H4 (cell line): ENCODE measurements at places on chromosomes 16 and 17. TPM values are rescaled to one million over a fixed set of nuclear protein-coding genes. Genes with fewer than 3 reads are reported as not detected.
A peak's percentile ranks its signal among the peaks of the same experiment; 100 is the strongest.

Gene TSR3
- total RNA-seq: 41.5 and 53.8 TPM in 2 replicates

Gene TP53TG3E
- total RNA-seq: not detected in 2 replicates

Gene PDP2
- total RNA-seq: 9.8 and 20.3 TPM in 2 replicates

Gene FLII
- 128 and 139 TPM in 2 replicates for total RNA-seq

Gene NAGS
- 1.0 and 3.1 TPM in 2 replicates for total RNA-seq

Gene DNAI2
- not detected in 2 replicates for total RNA-seq

Gene WFIKKN1
- total RNA-seq: not detected in 2 replicates

Gene EARS2
- total RNA-seq: 22.1 and 28.0 TPM in 2 replicates

Gene C16orf92
- not detected in 2 replicates for total RNA-seq

Gene CCDC102A
- 5.8 and 10.2 TPM in 2 replicates for total RNA-seq

Gene USP32
- 29.4 and 30.0 TPM in 2 replicates for total RNA-seq

Gene AARSD1
- 23.7 and 27.2 TPM in 2 replicates for total RNA-seq

Gene MT1A
- not detected in 2 replicates for total RNA-seq

Gene TP53TG3C
- not detected in 2 replicates for total RNA-seq

Gene TBC1D3H
- not detected in 2 replicates for total RNA-seq

DNA sequence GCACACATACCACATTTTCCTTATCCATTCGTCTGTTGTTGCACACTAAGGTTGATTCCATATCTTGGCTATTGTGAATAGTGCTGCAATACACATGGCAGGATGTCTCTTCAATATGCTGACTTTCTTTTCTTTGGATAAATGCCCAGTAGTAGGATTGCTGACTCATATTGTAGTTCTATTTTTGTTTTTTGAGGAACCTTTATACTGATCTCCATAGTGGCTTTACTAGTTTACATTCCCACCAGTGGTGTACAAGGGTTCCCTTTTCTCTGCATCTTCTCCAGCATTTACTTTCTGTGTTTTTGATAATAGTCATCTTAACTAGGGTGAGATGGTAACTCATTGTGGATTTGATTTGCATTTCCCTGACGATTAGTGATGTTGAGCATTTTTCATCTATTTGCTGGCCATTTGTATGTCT, 118.1 kb downstream of the STXBP4 start:
- DNase-seq: peak; percentile 79

GRCh38 chr16:57999971-58000705, at the start of gene ZNF319:
Gene ZNF319, minus strand, starts transcription at chr16:58000672. Its CDS starts 2,407 bp downstream, at chr16:57998265.
- no peak for DNase-seq

- DNase-seq: no peak
These were observed 11.1 kb upstream of the CCDC154 start for GRCh38 chr16:1455190-1456171.

GRCh38 chr17:63652106-63652505, 29.9 kb downstream of the MAP3K3 start:
- no peak for DNase-seq

DNA sequence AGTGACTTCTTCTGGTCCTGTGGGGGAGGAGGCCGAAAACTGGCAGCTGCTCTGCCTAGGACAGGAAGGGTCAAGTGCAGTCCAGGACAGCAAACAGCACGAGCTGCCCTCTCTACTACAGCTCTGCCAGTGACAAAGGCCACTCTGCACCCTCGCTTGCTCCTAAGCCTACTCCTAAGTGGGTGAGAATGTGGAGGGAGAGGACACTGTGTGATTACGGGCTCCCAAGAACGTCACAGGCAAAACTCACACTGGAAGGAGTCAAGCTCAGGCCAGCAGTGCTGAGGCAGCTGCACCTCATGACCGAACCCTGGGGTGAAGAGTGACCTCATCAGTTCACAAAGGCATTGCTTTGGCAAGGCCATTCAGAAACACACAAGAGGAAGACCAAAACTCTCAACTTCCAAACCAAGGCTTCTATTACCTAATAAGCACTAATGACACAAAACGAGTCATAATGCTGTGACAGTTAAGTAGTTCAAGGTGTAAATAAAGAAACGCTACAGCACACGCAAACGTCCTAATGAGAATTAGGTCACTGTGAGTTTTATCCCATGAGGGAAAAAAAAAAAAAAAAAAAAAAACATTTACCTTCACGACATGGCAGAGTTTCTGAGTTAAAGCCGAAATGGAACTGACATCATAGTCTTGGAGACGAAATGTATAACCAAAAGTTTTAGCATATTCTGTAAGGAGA, 35.1 kb downstream of the MARF1 start:
- peak; percentile 57 for DNase-seq

GRCh38 chr17:38590988-38591758, 14.6 kb downstream of the SRCIN1 start:
- DNase-seq: peak; percentile 44

DNA sequence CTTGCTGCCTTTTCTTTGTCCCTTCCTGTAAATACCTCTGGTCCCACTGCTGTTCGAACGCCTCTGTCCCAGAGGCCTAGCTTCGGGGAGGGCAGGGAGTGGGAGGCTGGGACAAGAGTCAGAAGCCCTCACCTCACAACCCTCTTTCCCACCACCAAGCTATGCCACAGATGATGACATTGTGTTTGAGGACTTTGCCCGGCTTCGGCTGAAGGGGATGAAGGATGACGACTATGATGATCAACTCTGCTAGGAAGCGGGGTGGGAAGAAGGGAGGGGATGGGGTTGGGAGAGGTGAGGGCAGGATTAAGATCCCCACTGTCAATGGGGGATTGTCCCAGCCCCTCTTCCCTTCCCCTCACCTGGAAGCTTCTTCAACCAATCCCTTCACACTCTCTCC, 10.4 kb downstream of the ARRB2 start:
- DNase-seq: no peak

- DNase-seq: no peak
These were observed 56.6 kb downstream of the SMG6 start for GRCh38 chr17:2247005-2247404.

- no peak for DNase-seq
These were observed 89.9 kb downstream of the CYLD start for GRCh38 chr16:50831751-50832150.

DNA sequence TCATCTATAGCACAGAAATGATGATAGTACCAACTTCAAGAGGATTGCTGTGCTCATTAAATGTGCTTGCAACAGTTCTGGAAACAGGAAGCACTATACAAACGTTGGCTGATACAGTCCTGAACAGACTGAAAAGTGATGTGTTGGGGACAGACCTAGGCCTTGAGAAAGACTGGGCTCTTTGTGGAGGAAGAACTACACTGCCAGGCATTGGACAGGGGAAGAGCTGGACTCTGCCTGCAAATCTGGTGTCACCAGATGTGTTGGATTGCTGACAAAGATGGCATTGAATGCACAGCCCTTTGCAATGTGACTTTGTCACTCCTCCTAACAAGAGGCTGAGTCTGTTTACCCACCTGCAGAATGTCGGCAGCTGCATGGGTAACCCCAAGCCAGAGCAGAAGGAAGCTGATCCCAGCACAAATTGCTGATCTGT, 12.4 kb upstream of the ST6GALNAC2 start:
- no peak for DNase-seq

DNA sequence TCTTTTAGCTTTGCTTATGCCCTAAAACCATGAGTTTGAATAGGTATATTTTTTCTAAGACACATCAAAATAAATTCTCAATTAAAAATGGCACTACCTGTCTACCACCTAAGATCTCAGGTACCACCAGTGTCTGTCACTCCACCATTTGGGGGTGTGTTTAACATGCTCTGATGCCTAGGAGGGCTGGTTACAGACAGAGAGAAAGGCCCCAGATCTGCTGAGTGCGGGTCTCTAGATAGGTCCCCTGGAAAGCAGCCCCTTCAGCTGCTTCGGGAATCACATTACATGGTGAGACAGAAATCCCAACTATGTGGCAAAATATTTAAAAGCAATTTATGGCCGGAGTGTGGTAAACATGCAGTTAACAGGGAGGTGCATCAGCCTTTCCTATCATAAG, 653 bp upstream of the VAC14 start:
- no peak for DNase-seq

GRCh38 chr17:28667870-28668269, 5.9 kb downstream of the SUPT6H start:
- no peak for DNase-seq

GRCh38 chr17:72393553-72393952, 272.7 kb downstream of the SOX9 start:
- peak; percentile 71 for DNase-seq

DNA sequence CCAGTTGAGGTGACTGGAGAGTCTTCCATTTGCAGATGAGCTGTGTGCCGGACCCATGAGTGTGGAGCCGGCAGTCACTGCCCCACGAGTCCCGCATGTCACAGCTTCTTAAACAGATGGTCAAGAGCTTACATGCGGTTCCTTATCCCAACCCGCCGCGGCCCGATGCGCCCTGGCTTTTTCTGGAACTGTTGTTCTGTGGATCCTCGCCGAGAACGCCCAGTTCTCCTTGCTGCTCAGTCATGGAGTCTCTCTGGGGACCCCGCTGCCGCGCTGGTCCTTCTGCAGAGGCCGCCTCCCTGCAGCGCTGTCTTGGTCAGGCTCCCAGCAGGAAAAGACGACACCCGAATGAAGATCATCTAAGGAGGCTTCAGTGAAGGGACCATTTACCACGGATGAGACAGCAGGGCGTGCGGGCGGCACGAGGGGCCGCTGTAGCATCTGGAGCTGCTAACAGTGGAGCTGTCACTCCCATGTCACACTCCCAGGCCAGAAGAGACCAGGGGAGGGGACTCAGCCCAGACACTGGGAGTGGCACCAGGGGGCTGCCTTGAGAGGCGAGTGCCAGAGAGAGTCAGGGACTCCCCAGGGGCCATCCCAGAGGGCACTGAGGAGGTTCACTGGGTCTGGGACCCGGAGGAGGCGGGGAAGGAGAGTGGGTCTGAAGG, 10.8 kb upstream of the LGALS3BP start:
- no peak for DNase-seq

GRCh38 chr17:65799454-65799853, 238.0 kb upstream of the AXIN2 start:
- no peak for DNase-seq

GRCh38 chr17:81386646-81387099, 8.6 kb upstream of the BAHCC1 start:
- no peak for DNase-seq

DNA sequence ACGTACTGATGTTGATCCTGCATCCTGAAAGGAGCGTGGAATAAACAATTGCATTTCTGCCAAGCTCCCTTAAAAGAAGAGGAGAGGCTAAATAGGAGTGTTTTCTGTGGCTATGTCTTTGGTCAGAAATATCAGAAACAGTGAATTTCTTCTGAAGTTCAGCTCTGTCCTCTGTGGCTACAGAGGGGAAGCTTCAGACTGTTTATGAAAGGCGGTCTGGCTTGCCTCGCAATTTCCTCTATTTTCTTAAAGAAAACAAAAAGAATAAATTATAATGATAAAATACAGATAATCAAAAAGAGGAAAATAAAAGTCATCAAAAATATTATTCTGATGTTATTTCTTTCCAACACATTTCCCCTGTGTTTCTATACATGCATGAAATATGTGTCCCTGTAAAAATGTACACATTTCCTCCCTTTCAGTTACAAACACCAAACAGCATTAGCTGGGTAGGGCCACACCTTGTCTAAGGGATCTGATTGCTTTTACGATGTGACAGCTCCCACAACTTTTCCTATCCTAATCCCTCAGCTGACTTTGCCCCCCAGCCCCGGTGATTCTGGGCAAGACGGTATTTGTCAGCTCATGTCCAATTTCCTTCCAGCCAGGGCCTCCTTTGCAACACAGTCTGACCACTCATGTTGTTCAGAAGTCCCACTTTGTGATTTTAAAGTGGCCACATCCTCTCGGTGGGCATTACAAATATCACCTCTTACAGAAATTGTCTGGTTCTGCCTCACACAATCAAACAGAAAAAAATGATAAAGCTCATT, 439.0 kb downstream of the HS3ST3B1 start:
- DNase-seq: no peak

GRCh38 chr17:81621494-81622130, 15.3 kb downstream of the NPLOC4 start:
- DNase-seq: no peak

GRCh38 chr16:67548265-67549126, 13.8 kb upstream of the CTCF start:
- no peak for DNase-seq

GRCh38 chr17:57391076-57391825, 134.9 kb downstream of the MSI2 start:
- no peak for DNase-seq

GRCh38 chr17:68439656-68440290, 17.5 kb downstream of the WIPI1 start:
- DNase-seq: no peak

DNA sequence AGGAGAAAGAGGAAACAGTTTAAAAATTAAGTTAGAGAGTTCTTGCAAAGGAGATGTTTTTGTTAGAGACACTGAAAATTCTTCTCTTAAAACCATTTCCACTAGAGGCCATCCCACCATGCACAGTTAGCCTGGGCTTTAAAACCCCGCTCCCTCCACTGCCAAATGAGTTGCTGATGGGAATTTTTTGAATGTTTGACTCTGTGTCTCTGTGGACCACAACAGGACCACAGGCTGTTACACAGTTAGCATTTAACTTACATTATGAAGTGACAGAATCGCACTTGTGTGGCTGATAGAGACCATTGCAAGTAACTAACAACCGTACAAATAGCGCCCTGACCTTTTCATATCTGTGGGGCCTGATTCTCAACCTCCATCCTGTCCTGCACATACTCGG, 74.7 kb upstream of the TBX2 start:
- DNase-seq: no peak

DNA sequence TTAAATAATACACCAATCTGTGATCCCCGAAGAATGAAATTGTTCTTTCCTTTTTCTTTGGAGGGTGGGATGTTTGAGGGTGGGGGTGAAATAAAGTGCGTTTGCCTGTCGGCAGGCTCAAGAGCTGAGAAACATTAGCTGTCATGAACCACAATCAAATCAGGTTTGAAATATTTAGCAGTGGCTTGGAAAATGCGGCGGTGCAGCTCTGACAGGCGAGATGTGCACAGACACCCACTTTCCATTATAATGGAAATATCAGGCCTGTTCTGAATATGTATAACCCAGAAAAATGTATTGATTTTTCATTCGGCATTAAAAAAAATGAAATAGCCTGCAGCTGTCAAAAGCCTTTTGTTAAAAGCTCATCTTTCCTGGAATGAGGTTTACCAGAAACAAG, 212.8 kb downstream of the ZFHX3 start:
- no peak for DNase-seq

GRCh38 chr17:51805765-51806164, 352.7 kb downstream of the CA10 start:
- DNase-seq: no peak

DNA sequence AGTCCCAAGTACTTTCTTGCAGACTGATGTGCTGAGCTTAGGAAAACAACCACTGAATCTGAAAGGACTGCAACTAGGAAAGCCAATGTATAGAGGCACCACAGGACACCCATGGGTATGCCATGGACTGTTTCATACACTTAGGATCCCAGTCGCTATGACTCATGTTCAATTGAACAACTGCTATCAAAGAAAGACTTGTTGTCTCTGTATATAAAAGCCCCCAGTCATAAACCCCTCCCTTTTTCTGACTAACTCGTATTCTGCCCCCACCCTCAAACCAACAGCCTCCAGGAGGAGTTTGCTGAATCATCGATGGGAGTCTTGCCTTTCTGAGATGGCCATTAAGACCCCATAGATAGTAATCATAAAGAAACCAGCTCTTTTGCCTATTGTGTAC, 205.4 kb downstream of the ANKFN1 start:
- DNase-seq: peak; percentile 15

- DNase-seq: no peak
These were observed 83.8 kb downstream of the ABCC1 start for GRCh38 chr16:16033208-16033717.

- no peak for DNase-seq
These were observed 77.4 kb downstream of the TMEM132E start for GRCh38 chr17:34656801-34657200.
